Activated CD4-positive, alpha-beta memory T cell treated with anti-CD3 and anti-CD28 coated beads for 36 hours (primary cell): ENCODE measurements at places on chromosomes 6 and 20.
A peak's percentile ranks its signal among the peaks of the same experiment; 100 is the strongest.

DNA sequence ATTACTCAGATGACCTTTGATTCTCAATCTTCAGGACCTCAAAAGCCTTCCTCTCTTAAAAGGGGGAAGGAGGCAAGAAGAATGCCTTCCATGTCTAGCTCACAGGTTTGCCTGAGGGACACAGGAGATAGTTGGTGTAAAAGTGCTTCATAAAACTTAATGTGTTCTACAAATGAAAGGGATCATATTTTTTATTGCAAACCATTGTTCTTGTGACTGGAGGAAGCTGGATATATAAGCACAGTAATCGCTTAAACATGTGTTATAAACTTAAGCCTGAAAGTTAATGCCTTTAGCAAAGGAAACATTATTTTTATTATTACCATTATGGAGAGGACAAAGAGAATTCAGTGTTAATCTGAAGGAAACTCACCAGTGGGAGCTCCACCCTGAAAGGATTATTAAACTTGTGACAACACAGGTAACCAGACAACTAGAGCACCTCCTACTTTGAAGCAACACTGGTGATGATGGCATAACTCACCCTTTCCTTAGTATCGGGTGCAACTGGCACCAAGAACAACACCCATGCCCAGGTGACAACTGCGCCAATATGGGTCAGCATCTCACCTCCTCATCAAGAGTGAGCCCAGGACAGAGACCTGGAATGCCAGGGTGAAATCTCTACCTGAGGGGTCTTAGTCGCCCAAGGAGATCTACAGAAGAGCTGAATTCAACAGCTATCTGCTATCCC lies 288.7 kb upstream of the PRDM1 start:
- DNase-seq = no peak

DNA sequence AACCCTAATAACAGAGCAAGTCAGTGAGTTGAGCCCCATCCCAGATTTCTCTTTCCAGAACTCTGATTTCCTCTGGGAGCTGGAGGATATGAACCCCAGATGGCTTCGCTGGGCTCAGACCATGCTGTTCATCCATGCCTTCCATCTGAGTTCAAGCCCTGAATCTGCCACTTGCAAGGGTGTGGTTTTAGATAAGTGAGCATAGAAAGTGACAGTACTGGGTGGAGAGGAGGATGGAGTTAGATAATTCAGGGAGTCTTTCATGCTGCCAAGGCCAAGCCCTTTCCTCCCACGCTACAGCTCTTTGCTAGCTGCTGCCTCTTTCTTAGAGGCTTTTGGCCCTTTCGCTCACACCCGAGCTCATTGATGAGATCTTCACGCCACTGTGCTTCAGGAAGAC lies 57.2 kb upstream of the MAFB start:
- DNase-seq = no peak

GRCh38 chr6:144809120-144809519 lies 524.0 kb downstream of the UTRN start:
- DNase-seq = no peak

GRCh38 chr20:19874040-19874727 lies 116.1 kb downstream of the RIN2 start:
- DNase-seq = no peak

- DNase-seq = no peak
These were observed 5.4 kb downstream of the TRIM26 start for GRCh38 chr6:30207619-30208295.

GRCh38 chr20:57596998-57597939 lies 23.0 kb downstream of the ZBP1 start:
- DNase-seq = peak; percentile 75

GRCh38 chr20:992801-993535 lies 9.1 kb downstream of the RSPO4 start:
- DNase-seq = no peak

DNA sequence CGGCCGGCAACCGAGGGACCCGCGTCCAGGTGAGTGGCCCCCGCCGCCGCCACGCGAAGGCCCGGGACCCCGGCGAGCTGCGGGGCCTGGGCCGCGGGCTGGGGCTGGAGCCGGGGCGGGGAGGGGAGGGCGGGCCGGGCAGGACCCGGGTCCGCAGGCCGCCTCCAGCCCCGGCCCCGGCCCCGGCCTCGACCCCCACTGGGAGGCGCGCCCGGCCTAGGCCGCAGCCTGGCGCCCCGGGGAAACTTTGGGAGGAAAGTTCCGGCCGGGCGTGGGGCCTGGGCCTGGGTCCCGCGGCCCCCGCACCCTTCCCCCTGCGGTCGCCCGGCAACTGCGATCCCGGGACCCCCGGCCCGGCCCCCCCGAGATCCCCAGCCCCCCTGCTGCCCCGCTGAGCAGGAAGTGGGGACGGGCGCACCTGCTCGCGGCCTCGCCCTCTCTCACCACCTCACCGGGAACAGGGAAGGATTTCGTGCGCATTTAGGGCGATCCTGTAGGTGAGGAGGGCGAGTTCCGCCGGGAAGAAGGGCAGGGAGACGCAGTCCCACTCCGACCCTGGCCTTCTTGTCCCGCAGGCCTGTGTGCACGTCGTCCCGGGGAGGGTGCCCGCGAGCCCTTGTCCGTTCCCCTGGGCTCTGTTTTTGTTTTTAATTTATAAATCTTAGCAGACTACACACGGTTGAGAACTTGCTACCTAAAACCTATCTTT lies 402 bp downstream of the OSBPL2 start:
- DNase-seq = peak; percentile 20

- peak; percentile 60 for DNase-seq
These were observed 101.3 kb upstream of the MLN start for GRCh38 chr6:33905071-33905609.

- DNase-seq = no peak
These were observed 1.4 kb upstream of the HIVEP1 start for GRCh38 chr6:12010635-12011275.

- peak; percentile 9 for DNase-seq
These were observed 118.3 kb downstream of the KCNQ5 start for GRCh38 chr6:72740135-72740534.

DNA sequence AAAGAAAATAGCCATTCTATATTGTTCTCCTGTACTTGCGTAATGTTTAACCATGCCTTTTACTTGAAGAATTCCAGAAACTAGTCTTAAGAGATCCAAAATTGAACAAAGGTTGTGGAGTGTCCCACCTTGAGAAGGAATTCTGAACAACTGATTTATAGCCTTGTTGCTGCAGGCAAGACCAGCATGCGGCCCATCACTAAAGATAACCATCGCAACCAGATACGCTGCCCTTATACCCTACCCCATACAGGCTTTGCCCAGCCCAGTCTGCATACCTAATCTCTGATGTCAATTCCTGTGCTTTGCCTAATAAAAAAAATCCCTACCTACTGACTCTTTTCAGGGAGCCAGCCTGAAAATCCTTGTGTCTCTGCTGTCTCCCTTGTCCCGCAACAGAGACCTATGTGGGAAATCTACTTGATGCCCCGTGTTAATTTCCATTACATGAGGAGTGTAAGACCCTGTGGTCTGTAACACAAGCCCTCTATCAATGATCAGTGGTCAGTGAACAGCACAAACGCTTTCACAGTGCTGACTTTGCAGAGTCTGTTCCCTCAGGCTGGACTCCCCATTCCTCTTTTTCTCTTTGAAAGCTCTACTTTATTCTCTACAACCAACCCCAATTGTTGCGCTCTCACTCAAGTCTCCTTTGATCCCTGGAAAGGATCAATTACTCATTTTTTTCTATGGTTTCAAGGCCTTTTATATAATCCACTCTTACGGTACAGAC lies 125.7 kb upstream of the BTBD3 start:
- no peak for DNase-seq

GRCh38 chr6:157995458-157995857 lies 13.8 kb downstream of the SYNJ2 start:
- no peak for DNase-seq

DNA sequence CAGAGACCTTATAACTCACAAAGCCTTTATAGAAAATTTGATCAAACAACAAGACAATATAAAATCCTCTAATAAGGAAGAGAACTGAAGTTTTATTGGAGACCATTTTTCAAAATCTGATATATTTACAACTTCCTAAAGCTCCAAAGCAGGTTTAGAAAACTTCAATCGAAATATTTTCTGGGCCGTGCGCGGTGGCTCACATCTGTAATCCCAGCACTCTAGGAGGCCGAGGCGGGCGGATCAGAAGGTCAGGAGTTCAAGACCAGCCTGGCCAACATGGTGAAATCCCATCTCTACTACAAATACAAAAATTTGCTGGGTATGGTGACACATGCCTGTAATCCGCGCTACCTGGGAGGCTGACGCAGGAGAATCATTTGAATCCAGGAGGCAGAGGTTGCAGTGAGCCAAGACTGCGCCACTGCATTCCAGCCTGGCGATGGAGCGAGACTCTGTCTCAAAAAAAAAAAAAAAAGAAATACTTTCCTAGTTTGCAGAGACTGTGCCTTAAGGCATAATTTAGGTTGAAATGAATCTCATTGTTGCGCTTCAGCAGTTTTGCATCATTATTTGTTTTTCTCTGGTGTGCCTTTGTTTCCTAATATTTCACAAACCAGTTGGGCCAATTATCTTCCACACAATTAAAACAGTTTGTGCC lies 60.6 kb upstream of the ASIP start:
- DNase-seq = no peak

- DNase-seq = no peak
These were observed 24.3 kb downstream of the POM121L2 start for GRCh38 chr6:27287751-27288135.

- no peak for DNase-seq
These were observed 382.4 kb upstream of the ADGRB3 start for GRCh38 chr6:68252632-68253031.

- no peak for DNase-seq
These were observed 1343.4 kb downstream of the HACE1 start for GRCh38 chr6:103516336-103516735.

DNA sequence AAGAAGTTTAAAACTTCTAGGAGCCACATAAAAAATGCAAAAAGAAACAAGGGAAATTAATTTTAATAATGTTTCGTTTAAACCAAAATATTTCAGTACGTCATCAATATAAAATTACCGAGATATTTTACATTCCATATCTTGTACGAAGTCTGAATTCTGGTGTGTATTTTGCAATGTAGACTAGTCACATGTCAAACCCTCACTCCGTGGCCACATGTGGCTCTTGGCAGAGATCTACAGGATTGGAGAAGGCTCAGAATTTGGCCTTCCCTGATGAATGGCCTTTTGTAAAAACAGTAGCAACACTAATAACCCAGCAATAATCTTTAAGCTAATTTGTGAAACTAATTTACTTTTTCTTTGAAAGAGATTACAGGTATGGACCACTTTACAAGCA lies 217.1 kb downstream of the PRL start:
- DNase-seq = no peak

DNA sequence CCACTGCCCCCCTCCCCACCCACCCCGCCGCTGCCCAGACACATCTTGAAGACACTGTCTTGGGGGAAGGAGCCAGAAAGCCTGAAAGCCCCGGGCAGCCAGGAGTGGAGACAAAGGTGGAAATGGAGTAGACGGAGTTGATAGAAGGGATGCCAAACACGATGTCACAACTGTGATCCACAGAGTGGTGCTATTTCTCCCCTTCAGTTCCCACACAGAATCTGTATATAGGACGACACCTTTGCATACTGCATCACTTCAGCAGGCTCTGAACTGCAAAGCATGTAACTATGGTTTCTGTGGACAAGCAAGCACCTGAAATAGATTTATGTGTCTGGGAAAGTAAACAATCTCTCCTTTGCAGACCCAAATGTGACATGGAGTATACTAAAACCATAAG lies 56.4 kb upstream of the F13A1 start:
- no peak for DNase-seq

GRCh38 chr6:109345986-109346385 lies 36.3 kb downstream of the CD164 start:
- DNase-seq = no peak

- DNase-seq = no peak
These were observed 584.9 kb upstream of the PTCHD4 start for GRCh38 chr6:48695872-48696271.

DNA sequence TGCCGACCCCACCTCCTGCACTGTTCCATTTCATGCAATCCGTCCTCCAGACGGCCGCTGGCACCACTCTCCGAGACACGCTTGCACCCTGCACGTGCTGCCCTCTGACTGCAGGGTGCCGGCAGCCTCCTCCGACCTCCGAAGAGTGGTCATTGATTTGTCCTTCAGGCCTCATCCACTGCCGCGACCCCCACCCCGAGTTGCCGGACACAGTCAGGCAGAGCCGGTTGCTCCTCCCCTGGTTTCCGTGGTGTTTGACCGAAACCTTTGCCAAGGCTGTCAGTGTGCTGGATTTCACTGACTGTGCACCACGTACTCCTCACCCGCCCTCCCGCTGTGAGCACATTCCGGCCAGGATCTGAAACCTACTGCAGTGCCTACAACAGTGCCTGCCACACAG lies 156.4 kb upstream of the PDE10A start:
- no peak for DNase-seq

GRCh38 chr6:17741507-17741906 lies 34.8 kb upstream of the NUP153 start:
- DNase-seq = no peak

DNA sequence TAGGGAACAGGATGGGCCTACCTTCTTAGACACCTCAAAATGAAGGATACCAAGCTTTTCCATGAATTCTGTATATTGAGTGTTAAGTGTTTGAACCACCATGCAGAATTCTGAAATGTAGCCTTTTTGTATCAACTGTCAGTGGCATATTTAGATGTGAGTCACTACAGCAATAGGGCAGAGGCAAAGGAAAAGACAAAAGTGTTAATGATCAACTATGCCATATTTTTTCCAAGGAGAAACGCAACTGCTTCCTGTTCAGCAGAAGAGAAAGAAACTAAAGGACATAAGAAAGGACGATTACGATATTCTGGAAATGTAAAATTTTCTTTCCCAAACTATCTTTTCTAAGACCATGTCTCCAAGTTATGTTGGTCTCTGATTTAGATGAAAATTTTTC lies 104.6 kb upstream of the RSPO3 start:
- DNase-seq = no peak

DNA sequence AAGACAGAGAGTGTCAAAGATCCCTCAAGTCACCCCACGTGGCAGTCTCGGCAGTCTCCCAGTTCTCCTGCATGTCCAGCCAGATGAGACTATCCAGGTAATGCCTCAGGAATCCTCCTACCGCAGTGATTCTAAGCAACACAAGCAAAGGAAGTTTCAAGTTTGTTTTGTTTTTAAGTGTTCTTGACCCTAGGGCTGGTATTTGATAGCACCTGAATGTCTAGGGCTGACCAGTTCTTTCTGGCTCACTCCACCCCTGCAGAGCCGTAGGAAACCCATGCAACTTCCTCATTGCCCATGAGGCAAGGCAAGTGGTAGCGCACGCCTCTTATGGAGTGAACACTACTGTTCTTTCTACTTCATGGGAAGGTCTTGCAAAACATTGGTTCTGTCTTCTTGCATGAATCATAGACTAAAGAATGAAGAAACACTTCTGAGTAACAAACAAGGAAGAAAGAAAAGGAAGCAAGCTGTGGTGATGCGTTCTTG lies 24.8 kb upstream of the FOXQ1 start:
- no peak for DNase-seq
